Esophagus squamous epithelium (tissue), 5 donors: ENCODE measurements at places on chromosomes 3 and 15.

DNA sequence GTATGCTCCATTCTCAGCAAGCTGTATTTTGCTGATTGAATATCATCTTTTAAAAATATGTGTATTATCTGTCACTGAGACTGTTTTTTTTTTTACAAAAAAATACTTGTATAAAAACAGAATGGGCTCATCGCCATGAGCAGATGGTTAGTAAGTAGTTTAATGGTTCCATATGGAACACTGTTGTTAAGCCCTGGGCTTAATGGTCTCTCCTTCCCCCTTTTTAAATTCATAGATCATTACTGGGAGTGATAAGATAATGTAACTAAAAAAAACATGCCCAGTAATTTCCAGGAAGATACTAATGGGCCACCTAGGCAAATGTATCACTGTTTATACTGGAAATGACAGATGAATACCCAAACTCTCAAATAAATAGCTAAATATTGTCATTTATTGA is 95.3 kb upstream of the TPRG1 start:
- DNase-seq: no peak

GRCh38 chr3:141949399-141949798 is 73.0 kb downstream of the ATP1B3 start:
- DNase-seq: no peak

DNA sequence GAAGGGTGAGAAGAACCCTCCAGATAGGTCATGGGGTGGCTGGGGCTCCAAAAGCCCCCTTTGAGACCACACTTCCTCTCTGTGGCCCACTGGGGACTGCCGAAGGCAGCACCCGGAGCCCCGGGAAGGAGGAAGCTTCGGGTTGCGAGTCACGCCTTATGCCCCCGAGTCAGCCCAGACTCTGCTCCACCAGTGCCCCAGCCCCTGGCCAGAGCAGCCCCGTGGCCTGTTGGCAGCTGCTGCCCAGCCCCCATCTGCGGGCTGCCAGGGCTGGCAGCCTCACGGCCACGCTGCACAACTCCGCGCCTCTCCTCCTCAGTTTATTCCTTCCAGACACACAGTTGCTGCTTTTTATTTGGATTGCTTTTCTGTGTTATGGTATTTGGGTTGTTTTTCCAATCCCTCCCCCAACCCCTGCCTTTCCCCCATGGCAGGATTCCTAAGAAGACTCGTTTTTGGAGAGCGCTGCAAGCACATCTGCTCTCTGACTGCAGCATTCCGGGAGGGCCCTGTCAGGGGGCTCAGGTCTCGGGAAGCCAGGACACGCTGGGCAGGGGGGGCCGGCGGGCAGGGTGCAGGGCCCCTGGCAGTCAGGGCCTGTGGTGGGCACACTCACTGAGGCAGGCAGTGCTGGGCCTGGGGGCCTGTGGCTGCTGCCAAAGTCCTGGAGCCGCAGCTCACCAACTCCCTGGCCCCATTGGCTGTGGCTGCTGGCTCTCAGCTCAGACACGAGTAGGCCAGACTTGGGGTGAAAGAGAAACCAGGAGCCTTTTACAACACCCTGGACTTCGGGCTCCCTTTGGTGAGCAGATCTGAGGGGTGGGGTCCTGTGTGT is 20.2 kb downstream of the MAGEF1 start:
- DNase-seq: no peak

- DNase-seq: no peak
These were observed 7.8 kb upstream of the THSD4 start for GRCh38 chr15:71107501-71107815.

DNA sequence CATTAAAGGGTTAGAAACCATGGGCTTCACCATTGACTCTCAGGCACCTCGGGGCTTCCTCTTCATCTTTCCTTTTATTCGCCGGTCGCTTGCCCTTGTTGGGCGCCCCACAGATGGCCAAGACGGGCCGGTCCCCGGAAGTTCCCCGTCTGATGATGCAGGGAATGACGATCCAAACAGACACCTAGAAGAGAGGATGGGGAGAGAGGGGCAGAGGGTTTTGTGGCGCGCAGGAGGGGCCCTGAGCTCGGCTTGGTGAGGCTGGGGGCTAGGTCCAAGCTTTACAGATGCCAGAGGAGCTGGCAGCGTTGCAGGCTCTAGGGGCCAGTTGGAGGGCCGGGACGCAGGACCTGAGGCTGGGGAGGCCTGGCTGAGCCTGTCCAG is 532 bp upstream of the ESYT3 start:
- no peak for DNase-seq

- no peak for DNase-seq
These were observed 43.3 kb downstream of the ADAMTS9 start for GRCh38 chr3:64644483-64644882.

GRCh38 chr3:52146189-52146588 is 8.0 kb downstream of the POC1A start:
- DNase-seq: no peak

- no peak for DNase-seq
These were observed 327.5 kb downstream of the RORA start for GRCh38 chr15:60901647-60902046.

GRCh38 chr15:37695719-37696118 is 238.7 kb upstream of the TMCO5A start:
- no peak for DNase-seq

GRCh38 chr3:79162653-79163052 is 605.1 kb downstream of the ROBO1 start:
- DNase-seq: no peak

DNA sequence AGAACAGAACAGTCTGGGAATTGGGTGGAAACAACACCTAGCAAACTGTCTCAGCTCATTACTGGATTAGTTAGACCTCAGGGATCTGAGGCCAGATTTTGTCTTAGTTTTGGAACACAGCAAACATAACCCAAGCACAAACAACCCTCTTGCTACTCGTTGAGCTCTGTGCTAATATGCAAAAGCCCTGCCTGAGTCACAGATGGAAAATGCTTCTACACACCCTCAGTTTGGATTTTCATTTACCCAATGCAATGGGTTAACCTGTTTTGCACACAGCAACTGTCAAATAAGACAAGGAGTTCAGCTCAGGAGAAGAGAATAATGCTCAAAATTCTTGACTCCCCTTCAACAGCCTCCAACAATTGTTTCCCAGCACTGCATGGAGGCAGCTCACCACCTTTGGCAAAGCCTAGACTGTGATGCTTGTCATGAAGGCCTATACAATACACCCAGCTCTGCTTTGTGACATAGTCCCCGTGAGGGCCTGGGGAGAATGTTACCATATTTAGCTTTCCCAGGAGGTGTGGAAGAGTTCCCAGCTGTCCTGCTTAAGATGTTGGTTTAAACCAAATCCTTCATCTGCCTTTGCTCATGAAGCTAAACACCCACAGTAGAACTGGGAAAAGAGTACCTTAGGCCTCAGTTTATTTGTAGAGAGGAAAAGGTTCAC is 68.9 kb upstream of the MNS1 start:
- DNase-seq: no peak

DNA sequence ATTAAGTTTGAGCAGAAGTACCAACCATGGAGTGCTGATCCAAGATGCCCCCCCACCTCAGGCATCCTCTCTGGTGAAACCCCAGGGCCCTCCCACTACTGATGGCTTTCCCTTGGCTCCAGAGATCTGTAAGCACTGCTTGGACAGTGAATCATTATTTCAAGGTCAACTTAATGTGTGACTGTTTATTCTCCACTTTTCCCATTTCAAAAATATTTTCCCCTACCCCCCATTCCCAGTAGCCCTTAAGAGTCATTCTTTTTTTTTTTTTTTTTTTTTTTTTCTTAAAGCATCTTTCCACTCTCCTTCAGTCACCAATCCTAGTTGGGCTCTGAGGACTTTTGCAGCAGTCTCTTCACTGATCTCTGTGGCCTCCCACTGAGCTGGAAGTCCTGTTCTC is 82.6 kb downstream of the PCCB start:
- DNase-seq: no peak

GRCh38 chr3:126851934-126852333 is 131.0 kb upstream of the PLXNA1 start:
- DNase-seq: no peak
